ENCODE measurements at places on chromosomes 2 and 18.

GRCh38 chr2:233011268-233011650 is 1.8 kb downstream of the NGEF start:
- no peak for DNase-seq

- DNase-seq: no peak
Measured at GRCh38 chr2:26574900-26575560, 66.1 kb downstream of the CIB4 start.

DNA sequence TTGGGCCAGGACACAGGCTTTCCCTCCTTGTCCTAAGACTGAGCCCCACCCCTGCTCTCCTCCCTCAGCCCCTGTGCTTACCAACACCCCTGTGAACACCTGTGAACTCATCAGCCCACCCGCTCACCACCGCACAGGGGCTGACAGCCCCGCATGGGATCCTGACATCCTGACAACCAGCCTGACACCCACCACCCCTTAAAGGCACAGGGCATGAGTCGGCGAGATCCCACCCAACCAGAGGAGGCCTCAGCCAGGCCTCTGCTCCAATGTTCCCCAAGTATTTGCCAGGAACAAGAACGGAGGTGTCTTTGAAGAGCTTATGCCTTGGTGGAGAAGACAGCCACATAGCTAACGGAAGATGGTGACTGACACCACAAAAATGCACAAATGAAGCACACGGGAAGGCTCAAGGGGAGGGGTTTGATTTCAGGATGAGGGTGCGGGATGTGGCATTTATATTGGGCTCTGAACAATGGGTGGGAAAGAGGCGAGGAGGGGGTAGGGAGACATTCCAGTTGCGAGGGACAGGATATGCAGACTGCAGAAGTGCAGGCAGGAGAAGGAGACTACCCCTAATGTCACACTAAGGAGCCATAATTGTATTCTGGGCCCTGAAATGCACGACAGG is 11.0 kb downstream of the RAB11FIP5 start:
- no peak for DNase-seq

DNA sequence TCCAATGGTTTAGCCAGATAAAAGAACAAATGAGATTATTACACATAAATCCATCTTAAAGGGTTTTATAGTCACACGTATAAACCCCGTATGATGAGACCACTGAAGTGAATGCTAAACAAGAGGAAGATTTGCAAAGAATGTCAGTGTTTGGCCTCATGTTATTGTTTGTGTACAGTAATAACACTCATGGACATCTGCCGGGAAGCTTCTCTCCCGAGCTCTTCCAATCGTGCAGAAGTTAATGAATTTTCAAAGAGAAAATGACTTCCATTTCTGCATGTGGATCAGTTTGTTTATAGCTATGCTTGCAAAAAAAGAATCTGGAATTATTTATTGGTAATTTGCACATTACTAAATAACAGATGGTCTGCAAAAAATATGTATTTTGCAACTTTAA is 88.5 kb upstream of the APCDD1 start:
- DNase-seq: no peak

DNA sequence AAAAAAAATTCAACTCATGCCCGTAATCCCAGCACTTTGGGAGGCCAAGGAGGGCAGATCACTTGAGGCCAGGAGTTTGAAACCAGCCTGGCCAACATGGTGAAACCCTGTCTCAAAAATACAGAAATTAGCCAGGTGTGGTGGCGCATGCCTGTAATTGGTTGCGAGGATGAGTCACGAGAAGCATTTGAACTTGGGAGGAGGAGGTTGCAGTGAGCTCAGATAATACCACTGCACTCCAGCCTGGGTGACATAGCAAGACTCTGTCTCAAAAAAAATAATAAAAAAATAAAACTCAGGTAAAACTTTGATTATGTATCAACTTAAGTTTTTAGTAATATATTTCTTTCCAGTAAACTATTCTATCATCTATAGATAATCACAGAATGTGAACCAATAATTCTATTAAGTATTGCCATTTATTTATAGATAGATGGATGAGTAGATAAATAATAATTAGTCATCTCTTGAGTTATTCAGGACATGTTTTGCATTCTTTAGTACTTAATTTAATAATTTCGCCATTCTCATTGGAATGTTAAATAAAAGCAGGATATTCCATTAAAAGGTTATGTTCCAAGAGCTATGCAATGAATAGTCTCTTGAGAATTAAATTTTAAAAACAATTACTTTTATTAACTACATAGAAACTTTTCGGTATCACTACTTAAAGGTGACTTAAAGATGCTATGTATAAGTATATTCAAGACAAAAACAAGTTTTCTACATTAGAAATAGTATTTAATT is 48.7 kb downstream of the WDPCP start:
- DNase-seq: no peak

GRCh38 chr2:134671513-134671912 is 47.3 kb downstream of the TMEM163 start:
- peak; percentile 73 for DNase-seq

DNA sequence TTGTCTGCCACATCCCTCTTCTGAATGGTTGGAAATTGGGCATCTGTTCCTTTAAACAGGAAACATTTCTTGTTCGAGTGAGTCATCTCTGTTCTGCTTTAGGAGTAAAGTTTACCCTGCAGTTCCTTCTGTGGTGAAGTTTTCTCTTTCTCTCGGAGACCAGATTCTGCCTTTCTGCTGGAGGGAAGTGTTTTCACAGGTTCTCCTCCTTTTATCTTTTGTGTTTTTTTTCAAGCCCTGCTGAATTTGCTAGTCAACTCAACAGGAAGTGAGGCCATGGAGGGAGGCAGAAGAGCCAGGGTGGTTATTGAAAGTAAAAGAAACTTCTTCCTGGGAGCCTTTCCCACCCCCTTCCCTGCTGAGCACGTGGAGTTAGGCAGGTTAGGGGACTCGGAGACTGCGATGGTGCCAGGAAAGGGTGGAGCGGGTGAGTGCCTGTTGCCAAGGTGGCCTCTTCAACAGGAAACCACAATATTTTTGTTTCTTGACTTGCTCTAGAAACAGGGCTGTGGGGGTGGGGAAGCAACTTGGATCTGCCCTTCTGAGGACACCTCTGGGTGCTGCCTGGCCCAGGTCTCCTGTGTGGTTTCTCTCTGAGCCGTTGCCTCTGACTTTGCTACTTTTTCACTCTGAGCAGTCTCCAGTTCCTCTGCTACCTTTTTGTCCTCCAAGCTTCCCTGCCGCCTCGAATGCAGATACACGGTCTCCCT is 2.2 kb upstream of the CASP8 start:
- peak; percentile 87 for DNase-seq

- no peak for DNase-seq
Measured at GRCh38 chr2:172095905-172096625, 6.6 kb downstream of the DLX2 start.

- DNase-seq: peak; percentile 27
Measured at GRCh38 chr2:16617282-16618266, 48.1 kb downstream of the CYRIA start.

DNA sequence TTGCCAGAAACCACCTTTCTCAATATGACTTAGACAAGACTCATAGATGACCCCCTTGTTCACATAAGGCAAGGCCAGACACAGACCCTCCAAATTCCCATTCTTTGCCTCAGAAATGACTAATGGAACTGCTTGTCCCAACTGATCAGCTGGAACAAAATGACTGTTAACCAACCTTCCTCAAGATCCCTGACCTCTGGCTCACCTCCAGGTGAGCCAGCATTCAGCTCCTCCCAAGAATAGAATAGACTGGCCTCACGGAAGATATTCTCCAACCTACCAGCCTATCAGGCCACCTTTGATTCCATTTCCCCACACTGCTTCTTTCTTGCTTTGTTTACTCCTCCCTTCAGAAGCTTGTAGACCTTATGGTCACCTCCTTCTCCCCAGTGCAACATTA is 195.7 kb upstream of the VWC2L start:
- no peak for DNase-seq

GRCh38 chr18:48896326-48896874 is 54.4 kb downstream of the SMAD7 start:
- no peak for DNase-seq
